Osteoblast (primary cell): ENCODE measurements at places on chromosomes 3 and 15.

- no peak for DNase-seq
These were observed 849 bp downstream of the TRAK1 start for GRCh38 chr3:42092006-42092405.

GRCh38 chr3:26104851-26105251 is 315.0 kb downstream of the OXSM start:
- DNase-seq: no peak

GRCh38 chr15:87724330-87724729 is 532.2 kb downstream of the NTRK3 start:
- no peak for DNase-seq

DNA sequence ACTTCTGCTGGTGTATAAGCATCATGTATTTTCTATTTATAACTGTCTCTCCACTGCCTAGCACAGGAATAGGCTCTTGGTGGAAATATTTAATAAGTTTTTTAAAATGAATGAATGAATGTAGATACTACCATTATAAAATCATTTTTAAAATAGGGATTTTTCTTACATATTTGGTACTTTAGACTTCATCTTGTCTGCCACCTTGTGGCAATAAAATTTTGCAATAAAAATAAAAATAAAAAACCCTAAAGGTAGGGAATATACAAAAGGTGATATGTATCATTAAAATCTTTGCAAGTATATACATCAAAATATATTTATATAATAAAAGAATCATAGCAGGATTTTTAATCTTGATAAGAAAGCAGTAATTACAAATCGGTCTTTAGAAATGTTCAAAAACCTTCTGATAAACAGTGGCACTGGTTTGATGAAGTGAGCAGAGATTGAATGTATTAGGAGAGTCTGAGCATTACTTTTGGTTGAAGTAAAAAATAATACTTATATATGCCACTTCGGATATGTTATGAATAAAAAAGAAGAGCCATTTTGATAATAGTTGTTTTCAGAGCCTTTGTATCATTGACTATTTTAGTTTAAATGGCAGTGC is 95.2 kb downstream of the SPATA16 start:
- DNase-seq: no peak

GRCh38 chr3:13822042-13822441 is 57.8 kb downstream of the WNT7A start:
- DNase-seq: peak; percentile 22

DNA sequence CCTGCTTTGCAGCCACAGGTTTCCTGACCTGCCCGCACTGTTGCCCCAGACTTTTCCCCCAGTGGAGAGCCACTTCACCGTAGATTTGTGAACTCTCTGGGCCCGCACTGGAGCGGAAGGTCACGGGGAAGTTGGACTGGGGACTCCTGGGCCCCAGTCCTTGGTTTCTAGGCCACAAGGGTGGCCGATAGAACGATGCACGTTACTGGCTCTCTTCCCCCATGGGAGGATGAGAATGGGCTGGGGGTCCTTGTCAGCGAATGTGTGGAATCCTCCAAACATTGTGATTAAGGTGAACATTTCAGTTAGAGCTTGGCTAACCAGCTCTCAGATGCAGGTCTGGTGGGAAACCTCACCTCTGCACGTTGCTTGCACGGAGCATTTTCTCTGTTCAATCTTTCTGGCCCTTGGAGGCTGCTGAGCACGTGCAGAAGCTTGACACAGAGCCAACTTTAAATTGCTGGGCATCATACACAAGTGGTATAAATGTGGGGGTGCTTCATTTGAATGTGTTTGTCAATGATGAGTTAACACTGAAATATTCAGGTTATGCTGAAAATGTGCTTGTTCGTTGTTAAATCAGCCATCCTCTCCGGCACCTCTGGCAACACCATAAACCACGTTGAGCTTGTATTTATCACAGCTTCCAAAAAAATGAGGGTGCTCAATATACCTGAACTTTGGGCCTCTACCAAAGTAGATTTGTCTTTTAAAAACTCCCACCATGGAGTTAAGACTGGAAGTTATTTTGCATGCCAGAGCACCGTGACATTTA is 976 bp downstream of the DIS3L start:
- peak; percentile 90 for DNase-seq

DNA sequence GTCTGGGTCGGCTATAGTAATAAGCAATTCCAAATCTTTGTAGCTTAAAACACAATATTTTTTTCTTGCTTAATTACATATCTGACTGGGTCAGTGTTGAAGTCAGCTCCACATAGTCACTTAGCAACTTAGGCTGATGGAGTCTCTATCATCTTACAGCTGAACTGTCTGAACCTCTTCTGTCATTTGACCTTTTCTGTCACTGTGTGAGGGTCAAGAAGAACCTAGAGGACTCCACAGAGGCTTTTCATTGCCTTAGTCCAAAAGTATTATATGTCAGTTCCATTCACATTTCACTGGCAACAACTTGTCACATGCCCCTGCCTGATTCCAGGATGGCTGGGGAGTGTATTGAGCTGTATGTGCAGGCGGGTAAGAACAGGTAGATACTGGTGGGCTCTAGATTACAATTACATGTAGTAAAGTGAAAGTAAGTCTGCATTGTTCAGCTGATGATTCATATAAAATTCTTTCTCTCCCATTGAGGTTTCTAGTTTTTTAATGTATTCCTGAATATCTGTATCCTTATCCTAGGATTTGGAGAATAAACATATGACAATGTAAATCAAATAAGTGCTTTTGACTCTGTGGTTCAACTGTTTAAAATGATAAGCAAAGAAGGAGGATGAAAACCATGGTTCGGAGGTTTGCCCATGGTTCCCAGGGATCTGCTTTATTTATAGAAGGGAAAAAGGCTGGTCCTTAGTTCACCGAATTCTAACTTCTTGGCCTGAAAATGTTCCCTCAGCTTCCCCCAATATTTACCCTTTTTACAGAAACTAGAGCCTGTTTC is 5.8 kb upstream of the ARPP21 start:
- DNase-seq: no peak

DNA sequence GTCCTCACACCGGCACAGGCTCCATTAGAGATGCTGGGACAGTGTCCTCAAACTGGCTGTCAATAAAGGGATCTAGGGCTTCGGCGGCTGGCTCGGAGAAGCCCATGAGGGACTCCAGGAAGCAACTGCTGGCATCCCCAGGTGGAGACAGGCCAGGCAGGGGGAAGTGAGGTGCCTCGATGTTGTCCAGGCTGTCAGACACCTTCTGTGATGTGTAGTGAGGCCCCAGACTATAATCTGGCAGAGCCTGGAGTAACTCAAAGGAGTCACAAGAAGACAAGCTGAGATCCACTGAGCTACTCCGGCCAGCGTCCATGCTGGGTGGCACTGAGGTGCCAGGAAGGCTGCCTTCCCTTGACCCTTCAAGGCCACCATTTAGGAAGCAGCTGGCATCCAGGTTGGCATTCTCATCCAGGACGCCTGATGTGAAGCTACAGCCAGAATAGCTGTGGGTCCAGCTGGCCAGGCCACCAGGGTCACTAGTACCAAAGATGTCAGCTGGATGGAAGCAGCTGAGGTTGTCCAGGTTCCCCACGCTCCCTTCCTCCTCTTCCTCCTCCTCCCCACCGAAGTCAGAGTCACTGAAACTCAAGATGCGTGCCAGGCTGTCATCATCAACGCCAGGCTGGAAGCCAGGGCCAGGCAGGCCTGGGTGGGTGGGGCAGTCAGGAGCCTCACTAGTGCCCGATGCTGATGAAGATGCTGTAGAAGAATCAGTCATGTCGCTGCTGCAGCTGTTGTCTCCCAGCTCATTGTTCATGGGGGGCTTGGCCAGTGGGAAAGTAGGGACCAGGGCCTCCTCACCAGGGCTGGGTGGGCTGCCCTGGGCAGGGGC is 10.1 kb downstream of the CSRNP1 start:
- no peak for DNase-seq

GRCh38 chr3:120203016-120203415 is 82.0 kb downstream of the GPR156 start:
- DNase-seq: peak; percentile 76

DNA sequence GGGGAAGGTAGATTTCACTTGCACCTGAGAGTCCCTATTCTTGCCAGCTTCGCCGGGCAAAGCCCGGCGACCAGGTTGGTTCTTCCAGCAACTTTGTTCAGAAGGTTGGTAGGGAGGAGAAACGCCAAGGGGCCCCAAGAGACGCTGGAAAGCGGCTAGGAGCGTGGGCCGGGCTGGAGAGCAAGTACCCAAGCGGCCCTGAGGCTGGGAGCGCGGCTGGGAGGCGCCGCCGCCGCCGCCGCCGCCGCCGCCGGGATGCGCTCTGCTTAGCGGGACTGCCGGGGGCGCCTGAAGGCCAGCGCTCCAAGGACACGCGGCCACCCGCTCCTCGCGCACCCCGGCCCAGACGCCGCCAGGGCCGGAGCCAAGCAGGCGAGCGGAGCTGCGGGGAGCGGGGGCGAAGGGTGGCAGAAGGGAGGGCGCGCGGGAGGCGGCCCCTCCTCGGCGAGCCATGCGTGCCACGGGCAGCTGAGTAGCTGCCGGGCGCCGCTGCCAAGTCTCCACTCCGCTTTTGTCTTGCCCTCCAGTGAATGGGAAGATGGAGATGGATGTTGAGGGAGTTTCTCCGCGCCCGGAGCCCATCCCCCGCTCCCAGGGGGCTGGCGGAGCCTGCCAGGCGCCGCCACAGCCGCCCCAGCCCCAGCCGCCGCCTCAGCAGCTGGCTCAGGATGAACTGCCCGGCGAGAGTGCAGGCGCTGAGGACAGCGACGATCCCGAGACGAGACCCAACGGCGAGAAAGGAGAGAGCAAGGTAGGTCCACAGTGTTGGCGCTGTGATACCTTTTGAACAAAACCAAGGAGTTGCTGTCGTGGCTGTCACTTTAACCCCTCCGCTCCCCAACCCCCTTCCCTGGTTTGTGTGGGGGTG is 227.4 kb upstream of the AZI2 start:
- peak; percentile 83 for DNase-seq

DNA sequence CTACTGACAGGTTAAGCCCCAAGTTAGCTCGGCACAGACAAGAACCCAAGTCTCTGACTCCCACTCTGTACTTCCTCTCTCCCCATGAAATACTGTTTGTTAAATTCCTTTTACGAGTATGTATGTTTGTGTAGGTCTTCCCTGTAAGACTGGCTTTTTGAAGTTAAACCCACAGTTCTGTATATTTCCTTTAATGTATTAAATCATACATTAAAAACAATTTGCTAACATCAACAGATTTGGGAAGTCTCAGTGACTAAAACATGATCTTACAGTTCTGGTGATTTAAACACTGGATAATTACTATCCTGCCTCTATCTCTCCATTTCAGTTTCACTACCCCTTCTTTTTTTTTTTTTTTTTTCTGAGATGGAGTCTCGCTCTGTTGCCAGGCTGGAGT is 4.4 kb downstream of the CMTM6 start:
- DNase-seq: no peak

DNA sequence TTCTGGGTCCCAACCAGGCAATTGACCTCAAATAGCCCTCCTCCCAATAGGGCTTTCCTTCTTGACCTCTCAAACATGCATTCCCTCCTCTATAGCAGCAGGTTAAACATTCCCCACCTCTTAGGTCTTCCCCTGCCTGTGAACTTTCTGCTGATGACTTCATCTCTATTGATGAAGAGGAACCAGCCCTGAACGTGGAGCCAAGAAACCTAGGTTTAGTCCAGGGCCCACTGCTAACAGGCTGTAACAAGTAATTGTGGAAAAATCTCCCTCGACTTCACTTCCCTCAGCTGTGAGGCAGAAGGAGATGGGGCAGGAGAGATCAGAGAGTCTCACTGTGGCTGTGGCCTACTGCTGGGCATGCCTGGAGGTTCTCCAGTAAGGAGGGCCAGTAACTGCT is 24.7 kb downstream of the ILDR1 start:
- DNase-seq: no peak

DNA sequence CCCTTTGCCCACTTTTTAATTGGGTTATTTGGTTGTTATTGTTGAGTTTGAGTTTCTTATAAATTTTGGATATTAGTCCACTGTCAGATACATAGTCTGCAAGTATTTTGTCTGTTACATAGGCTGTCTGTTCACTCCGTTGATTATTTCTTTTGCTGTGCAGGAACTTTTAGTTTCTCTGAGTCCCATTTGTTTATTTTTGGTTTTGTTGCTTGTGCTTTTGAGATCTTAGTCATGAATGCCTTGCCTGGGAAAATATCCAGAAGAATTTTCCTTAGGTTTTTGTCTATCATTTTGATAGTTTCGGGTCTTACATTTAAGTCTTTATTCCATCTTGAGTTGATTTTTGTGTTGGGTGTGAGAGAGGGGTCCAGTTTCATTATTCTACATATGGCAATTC is 254.5 kb downstream of the NLGN1 start:
- DNase-seq: no peak

DNA sequence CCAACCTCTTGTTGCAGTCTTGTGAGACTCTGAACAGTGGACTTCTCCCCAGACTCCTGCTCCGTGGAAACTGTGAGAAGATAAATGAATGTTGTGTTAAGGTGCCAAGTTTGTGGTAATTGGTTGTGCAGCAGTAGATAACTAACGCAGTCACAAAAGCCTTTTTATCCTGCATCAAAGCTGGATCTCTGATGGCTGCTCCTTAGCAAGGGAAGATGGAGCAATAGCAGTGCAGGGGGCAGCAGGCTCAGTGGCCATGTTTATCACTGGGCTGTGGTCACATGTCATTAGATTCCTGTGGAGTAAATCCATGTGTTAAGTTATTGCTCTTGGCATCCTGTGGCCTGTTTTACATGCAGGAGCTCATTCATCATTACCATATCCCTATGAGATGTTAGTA is 13.5 kb downstream of the CMTM7 start:
- DNase-seq: no peak

DNA sequence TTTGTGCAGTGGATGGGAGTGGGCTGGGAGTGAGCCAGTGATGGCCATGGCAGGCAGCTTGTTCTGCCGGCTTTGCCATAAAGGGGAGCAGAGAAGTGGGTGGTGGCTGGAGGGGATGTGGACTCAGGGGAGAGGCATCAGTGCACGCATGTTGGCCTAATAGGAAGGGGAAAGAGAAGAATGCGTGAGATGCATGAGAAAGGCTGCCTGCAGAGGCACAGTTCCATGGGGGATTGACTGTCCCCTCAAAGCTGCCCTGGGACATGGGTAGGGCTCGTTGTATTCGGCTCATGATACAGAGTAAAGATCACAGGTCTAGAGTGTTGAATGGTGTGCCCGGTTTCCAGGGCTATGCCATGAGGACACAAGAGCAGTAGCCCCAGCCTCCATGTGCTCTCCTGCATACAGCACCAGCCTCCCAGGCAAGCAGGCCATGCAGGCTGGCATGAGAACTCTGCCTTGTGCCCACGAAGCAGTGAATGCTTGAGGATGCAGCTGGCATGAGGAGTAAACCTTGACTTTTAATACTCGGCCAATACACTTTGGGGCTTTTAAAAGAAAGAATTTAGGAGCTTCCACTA is 68.0 kb upstream of the SNRPA1 start:
- DNase-seq: peak; percentile 14
